ENCODE measurements at places on chromosomes 3 and 15. TPM values are rescaled to one million over a fixed set of nuclear protein-coding genes. Genes with fewer than 3 reads are reported as not detected.

The RNF168 gene
- total RNA-seq, result 26.0 TPM

- no peak for DNase-seq
Measured at GRCh38 chr15:25676070-25676469, 187.1 kb downstream of the ATP10A start.

DNA sequence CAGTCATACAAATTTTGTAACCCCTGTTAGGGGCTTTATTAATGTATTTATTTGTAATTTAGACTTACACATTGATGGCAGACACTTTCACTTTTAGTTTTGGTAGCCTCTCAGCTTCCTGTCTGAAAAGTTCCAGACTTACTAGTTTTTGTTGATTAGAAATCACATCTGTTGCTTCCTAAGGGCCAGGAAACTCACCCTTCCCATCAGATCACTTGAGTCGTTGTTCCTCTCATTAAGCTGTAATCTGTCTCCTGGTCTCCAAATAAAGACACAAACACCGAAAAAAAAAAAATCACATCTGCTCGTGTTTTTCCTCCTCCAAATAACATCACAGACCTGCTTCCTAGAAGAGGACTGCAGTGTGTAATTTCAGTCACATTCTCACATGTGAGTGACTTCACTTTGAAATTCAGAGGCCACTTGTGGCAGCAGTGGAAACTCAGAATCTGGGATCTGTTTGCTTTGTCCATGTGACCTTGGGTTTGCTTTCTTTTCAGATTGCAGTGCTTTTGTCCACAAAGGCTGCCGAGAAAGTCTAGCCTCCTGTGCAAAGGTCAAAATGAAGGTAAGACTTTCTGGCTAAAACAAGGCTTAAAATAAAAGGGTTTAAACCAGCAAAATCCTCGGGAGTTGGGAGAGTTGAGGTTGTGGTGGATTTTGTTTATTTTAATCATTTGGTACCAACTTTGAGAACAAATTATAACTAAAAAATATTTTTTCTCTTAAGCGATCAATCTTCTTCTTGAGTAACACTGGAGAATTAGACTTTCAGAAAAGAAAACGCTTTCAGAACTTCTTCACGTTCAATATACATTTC lies 87.0 kb downstream of the KLHL25 start:
- no peak for DNase-seq

- no peak for DNase-seq
Measured at GRCh38 chr3:122515020-122515468, 305 bp upstream of the KPNA1 start.

DNA sequence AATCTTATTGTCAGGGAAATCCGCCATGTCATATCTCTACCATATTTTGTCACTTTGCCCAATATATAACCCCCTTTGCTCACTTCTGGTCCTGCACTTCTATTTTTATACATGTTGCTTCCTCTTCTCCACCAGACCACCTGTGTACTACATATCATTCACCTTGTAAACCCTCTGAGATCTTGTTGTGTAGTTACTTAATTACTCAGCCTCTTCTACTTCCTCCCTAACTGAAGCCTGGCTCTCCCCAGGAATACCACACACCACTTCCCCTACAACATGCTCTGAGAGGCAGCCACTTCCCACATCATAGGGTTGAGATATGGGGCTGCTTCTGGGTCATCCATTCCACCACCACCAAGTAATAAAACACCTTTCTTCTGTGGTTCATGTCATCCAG lies 10.0 kb downstream of the HEXA start:
- DNase-seq, result no peak

The CRYGS gene
- 0.56 TPM for total RNA-seq

The ATP13A5 gene
- total RNA-seq, result 0.06 TPM

GRCh38 chr15:57227899-57228298 lies 148.4 kb upstream of the CGNL1 start:
- no peak for DNase-seq

Measured in SJCRH30 (cell line).